ENCODE measurements at places on chromosomes 4 and X. TPM values are rescaled to one million over a fixed set of nuclear protein-coding genes. Genes with fewer than 3 reads are reported as not detected.

The SPP1 gene
- not detected for total RNA-seq

The NEXMIF gene
- 0.07 TPM for total RNA-seq

The MAGEB17 gene
- not detected for total RNA-seq

The TLR10 gene
- total RNA-seq: under 0.01 TPM

The ZNF674 gene
- 10.4 TPM for total RNA-seq

The PABPC1L2A gene
- total RNA-seq: not detected

The UBE2A gene
- total RNA-seq: 33.2 TPM

The CD38 gene
- not detected for total RNA-seq

The TMEM47 gene
- total RNA-seq: 14.5 TPM

The ALPK1 gene
- 25.1 TPM for total RNA-seq

The GDPD2 gene
- total RNA-seq: 1.0 TPM

The NLRP2B gene
- total RNA-seq: not detected

The UGT2A1 gene
- not detected for total RNA-seq

The MED28 gene
- total RNA-seq: 7.5 TPM

The SPANXB1 gene
- total RNA-seq: not detected

The ARL9 gene
- under 0.01 TPM for total RNA-seq

The BCORL1 gene
- 1.0 TPM for total RNA-seq

The GPR119 gene
- total RNA-seq: not detected

The JADE3 gene
- 10.7 TPM for total RNA-seq

The SSX3 gene
- total RNA-seq: not detected

The GRID2 gene
- not detected for total RNA-seq

The PLA2G12A gene
- 32.9 TPM for total RNA-seq

The IQCM gene
- total RNA-seq: not detected

The LRCH2 gene
- total RNA-seq: under 0.01 TPM

The KIF4A gene
- total RNA-seq: 0.14 TPM

The WAS gene
- total RNA-seq: under 0.01 TPM

The CRMP1 gene
- under 0.01 TPM for total RNA-seq

The DUSP9 gene
- total RNA-seq: 0.68 TPM

The CT47B1 gene
- not detected for total RNA-seq

The SPACA5 gene
- total RNA-seq: not detected

The ZFP42 gene
- total RNA-seq: 0.34 TPM

The SPANXC gene
- not detected for total RNA-seq

The GABRG1 gene
- total RNA-seq: not detected

The NPFFR2 gene
- total RNA-seq: not detected

The H2BW2 gene
- total RNA-seq: not detected

The STPG2 gene
- 0.36 TPM for total RNA-seq

The NEUROG2 gene
- total RNA-seq: not detected

The MAGEA8 gene
- total RNA-seq: not detected

The SMAD1 gene
- total RNA-seq: 32.0 TPM

The FOXR2 gene
- not detected for total RNA-seq

The TEX11 gene
- not detected for total RNA-seq

The GSX2 gene
- not detected for total RNA-seq

The ADAMTS3 gene
- 0.78 TPM for total RNA-seq

The POF1B gene
- 2.4 TPM for total RNA-seq

The KLHL4 gene
- total RNA-seq: 0.64 TPM

The MAGEB4 gene
- total RNA-seq: not detected

The FHDC1 gene
- 11.4 TPM for total RNA-seq

The TMEM35A gene
- 0.14 TPM for total RNA-seq

The TIGD2 gene
- 19.6 TPM for total RNA-seq

The JCHAIN gene
- not detected for total RNA-seq

Measured in nasal cavity respiratory epithelium epithelial cell of viscerocranial mucosa (primary cell).